ENCODE measurements at places on chromosomes 4 and X.

- no peak for DNase-seq
These were observed 453.9 kb downstream of the GPAT3 start for GRCh38 chr4:83989835-83990234.

DNA sequence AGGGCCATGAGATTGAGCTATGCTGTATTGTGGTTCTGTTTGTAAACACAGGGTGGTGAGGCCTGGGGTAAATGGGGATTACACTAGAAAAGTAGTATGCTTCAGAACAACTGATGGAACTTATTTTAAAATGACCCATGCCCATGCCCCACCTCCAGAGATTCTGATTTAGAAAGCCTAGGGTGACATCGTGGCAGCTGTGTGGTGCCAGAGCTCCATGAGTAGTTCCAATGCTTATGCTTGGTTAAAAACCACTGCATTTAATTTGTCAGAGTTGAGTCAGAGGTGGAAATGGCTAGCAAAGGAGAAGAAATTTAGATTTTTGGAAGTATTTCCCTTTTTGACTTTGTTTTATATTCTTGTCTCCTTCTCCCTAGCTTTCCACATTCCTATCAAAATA is 63.4 kb upstream of the PDE5A start:
- no peak for DNase-seq

DNA sequence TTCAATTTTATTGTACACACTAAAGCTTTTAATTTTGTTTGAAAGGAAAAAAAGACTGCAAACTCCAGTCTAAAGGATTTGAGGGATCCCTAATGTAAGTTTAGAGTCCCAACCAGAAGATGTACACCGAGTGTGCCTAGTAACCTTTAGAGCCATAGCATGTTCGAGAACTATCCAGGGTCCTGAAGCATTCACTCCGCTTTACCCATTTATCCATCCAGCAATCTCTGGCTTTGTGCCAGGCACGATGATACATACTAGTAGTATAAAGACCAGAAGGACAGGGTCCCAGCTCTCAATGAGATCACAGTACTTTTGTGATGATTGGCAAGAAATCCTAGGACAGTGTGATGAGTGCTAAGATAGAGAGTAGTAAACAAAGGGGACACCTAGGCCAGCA is 168.7 kb downstream of the STK32B start:
- DNase-seq = no peak

GRCh38 chr4:30941641-30942040 is 221.5 kb downstream of the PCDH7 start:
- DNase-seq = no peak
